Left cardiac atrium (tissue), 4 donors: ENCODE measurements at places on chromosomes 4 and X. TPM values are rescaled to one million over a fixed set of nuclear protein-coding genes. Genes with fewer than 3 reads are reported as not detected.

ZNF630 gene
- total RNA-seq: 1.7 TPM

TRPC5OS gene
- not detected for total RNA-seq

NAP1L2 gene
- total RNA-seq: 7.7 TPM

COL4A6 gene
- total RNA-seq: 14.7 TPM

GC gene
- total RNA-seq: 0.21 TPM

TLL1 gene
- total RNA-seq: 2.4 TPM

CENPVL1 gene
- not detected for total RNA-seq
